T-helper 17 cell (primary cell): ENCODE measurements at places on chromosomes 7 and 10.

DNA sequence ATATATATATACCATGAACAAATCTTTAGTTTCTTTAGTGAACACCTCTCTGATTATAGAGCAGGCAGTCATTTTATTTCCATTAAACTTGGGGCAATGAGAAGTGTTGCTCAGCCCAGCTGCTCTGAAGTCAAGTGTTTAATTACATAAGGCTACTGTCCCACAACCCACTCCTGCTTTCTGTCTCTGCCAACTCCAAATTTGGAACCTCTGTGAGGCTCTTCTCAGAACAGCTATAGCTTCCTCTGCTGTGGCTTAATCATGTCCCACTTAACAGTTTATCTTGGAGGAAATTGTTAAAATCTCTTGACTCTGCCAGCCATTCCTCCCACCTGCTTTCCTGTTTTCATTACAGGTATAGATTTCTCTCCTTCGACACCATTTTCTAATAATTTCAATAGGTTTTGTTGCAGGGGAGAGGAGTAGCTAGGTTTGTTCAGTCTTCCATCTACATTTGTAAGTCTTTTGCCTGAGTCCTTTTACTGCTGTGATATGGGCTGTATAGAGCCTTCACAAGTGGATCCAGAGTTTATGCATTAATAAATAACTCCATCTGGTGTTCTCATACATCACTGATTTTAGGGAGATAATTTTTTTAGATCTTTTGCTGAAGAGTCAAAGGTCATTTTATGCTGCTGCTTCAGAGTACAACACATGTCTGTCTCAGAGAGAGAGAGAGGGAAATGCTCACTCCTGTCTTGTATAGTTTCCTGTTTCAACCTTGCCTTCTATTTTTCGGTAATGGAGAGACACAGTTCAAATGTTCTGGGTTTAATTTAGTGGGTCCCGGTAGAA lies 170.4 kb downstream of the WNT2 start:
- DNase-seq = no peak

- no peak for DNase-seq
Measured at GRCh38 chr7:96670338-96671289, 39.0 kb downstream of the SEM1 start.

DNA sequence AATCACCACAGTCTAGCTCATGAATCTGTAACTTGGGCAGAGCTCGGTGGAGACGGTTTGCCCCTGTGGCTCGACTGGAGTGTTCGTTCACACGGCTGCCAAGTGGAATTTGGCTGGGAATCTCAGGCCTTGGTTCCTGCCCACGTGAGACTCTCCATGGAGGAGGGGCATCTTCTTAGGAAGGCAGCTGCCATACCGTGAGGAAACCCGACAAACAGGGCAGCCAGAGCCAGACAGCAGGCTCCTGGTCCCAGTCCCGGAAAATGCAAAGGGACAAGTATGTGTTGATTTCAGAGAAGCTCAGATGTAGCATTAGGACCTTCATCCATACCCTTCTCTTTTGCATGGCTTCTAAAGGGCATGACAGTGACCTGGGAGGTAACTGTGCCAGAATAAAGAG lies 26.6 kb downstream of the AMZ1 start:
- no peak for DNase-seq

- no peak for DNase-seq
Measured at GRCh38 chr10:48671914-48672595, 12.6 kb upstream of the WDFY4 start.

GRCh38 chr7:149317986-149318672 lies 56.1 kb downstream of the ZNF783 start:
- DNase-seq = no peak

DNA sequence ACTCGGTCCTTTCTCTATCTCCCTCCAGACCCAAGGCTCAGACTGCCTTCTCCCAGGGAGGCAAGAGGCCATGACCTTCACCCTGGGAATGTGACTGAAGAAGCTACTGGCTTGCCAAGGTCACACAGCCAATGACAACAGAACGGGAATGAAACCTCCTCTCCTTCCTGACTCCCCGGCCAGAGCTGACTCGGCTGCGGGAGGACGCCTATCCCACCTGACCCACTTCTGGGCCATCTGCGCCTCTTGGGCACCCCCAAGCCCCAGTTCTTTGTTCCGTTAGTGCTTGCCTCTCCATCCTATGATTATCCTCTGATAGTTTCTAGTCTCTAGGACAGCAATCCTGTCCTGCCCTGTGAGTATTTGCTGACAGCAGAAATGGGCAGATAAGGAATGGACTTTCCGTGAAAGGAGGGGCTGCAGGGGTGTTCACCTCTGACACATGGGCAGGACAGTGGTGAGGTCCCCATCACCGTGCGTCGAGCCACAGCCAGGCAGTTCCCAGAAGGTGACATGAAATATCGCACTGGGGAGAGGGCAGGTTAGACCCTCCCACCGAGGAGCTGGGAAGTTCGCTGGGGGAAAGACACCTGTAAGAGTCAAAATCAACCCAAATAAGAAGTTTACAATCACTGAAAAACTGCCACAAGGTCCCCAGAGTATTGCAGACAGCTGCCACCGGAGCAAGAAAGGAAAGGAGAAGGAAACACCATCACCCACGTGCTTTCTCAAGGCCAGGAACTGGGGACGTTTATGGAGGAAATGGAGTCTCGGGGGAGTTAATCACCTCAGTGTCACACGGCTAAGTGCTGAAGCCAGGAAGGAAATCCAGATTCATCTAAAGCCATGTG lies 63.0 kb downstream of the INSIG1 start:
- DNase-seq = no peak

DNA sequence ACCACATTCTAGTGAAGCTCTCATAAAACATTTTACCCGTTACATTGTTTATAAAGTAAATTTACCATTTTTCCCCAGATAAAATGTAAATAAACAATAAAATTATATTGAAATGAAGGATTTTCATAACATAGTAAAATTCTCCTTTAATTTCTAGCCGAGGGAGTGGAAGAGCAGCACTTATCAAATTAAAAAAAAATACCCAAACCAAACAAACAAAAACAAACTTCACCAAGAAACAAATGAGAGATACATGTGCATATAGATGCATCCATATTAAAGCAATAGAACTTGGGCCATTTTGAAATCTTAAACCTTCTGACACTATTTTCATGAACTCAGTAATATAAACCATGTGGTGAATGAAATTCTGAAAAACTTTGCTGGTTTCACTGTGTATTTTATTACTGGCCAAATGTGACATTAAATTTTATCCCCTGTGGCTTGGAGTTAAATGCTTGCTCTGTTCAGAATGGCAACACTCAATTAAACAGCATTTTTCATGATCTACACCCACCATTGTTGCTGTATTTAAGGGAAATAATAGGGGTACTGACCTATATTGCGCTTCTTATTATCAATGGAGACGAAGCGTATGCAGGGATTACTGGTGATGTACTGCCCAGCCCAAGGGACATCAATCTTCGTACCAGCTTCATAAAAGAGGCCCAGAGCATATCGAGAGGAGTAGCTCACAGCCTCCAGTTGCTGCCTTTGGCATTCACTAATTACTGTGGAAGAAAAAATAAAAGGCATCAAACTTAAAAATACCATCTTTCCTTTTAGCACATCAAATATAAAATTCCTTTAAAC lies 220.9 kb downstream of the RNLS start:
- DNase-seq = no peak

GRCh38 chr10:6401558-6402348 lies 178.3 kb downstream of the PRKCQ start:
- DNase-seq = no peak

- DNase-seq = no peak
Measured at GRCh38 chr10:14240253-14241189, 90.2 kb downstream of the FRMD4A start.

GRCh38 chr10:49347827-49348226 lies 48.1 kb downstream of the DRGX start:
- no peak for DNase-seq

- no peak for DNase-seq
Measured at GRCh38 chr10:84026821-84027257, 112.5 kb upstream of the GHITM start.

- no peak for DNase-seq
Measured at GRCh38 chr10:90274721-90275468, 573.5 kb downstream of the KIF20B start.

- DNase-seq = no peak
Measured at GRCh38 chr10:30861221-30861620, 170.4 kb downstream of the ZNF438 start.

DNA sequence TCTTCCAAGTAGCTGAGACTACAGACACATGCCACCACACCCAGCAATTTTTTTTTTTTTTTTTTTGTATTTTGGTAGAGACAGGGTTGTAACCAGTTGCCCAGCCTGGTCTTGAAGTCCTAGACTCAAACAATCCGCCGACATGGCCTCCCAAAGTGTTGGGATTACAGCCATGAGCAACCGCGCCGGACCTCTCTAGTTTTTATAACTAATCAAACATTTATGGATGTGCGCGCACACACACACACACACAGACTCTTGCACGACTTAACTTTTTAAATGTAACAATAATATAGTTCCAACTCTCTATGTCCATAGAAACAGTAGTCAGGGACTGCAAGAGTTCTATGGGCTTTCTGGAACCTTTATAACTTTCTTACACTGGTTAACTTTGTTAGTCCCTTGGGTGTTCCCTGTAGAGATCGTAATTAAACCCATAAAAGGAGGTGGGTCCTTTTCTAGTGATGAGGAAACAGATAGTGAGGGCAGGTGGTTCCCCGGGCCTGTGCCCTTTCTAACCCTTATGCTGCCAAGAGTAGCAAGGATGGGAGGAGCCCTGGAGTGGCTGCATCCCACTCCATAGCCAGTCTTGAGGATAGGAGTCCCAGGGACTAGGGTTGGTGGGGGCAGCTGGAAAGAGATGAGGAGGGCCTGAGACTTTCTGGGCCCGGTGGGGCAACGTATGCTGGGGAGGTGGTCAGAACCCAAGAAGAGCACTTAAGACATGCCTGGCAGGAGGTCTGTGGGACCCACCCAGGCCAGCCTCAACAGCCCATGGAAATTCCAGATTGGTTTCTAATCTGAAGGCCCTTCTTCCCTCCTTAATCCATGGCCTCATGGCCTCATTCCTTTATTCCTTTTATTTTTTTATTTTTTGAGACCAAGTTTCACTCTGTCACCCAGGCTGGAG lies 8.6 kb downstream of the MARVELD1 start:
- DNase-seq = no peak

DNA sequence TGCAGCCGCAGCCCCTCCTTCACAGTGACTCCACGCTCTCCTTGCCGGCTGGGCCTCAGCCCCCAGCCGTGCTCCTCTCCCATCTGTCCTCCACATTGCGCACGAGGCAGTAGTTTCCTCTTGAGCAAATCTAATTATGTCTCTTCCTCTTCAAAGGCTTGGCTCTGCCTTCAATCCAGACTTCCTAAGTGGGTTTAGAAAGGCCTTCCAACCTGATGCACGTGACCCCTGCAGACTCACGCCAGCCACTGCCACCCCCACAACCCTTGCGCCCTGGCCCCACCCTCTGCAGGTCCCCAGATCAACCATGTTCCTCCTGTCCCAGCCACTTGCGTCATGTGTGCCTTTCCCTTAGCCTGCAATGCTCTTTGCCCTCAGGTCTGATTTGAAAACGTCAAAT lies 75.0 kb upstream of the ADAM12 start:
- no peak for DNase-seq

DNA sequence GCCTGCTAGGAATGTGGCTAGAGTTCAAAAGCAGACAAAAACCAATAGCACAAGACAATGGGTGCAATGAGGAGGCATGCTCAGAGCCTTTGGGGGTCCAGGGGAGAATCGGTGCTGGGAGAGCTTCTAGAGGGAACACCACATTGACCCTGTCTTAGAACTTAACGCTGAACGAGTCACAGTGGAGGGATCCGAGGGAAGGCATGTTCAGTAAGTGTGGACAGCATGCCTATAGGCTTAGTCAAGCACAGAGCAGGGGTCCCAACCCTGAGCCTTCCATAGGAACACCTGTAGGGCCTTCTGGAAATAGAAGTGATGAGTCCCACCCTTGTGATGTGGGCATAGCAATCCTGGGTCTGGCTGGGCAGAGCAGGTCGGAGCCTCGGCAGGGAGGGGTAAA lies 148.7 kb downstream of the PKD1L1 start:
- DNase-seq = no peak

- DNase-seq = no peak
Measured at GRCh38 chr10:111677759-111678158, 505.8 kb downstream of the GPAM start.

DNA sequence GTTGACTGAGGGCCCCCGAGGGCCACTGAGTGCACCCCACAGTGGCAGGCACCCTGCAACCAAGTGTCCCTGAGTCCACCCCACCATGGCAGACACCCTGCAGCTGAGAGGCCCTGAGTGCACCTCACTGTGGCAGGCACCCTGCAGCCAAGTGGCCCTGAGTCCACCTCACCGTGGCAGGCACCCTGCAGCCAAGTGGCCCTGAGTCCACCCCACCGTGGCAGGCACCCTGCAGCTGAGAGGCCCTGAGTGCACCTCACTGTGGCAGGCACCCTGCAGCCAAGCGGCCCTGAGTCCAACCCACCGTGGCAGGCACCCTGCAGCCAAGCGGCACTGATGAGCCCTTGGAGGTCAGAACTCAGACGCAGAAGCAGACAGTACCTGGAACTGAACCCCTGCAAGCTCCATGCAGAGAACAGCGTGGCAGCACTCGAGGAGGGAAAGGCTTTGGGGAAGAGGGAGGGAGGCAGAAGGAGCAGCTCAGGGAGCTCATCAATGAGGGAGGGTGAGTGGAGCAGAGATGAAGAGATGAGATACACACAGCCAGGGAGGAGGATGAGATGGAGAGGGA lies 156.5 kb downstream of the WDR37 start:
- no peak for DNase-seq

DNA sequence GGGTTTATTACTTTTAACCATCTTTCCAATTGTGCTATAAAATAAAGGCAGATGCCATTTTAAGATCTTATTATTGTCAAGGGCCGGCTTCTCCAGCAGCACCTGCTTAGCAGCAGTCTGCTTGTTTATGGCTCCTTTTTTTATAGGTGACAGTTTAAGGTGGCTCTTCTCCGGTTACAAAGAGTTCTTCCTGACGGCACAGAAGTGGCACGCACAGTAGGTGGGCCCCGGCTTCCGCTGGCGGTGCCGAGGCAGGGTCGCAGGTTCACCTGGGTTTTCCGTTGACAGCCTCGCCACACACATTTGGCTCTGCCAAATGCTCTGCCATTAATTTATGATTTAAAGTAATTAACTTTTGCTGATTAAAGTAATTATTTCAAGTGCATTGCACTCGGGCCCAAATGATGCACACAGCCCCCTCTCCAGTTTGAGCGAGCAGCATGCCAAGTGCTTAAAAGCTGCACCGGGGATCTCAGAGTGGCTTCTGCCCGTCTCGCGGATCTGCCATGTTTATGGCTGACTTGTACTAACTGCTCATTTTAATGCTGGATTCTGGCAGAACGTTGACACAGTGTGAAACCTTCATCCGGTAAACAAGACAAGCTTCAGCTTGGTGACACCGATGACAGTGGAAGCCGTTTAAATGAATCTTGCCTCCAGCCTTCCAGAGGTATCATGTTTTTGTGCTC lies 355.1 kb upstream of the MKI67 start:
- no peak for DNase-seq

DNA sequence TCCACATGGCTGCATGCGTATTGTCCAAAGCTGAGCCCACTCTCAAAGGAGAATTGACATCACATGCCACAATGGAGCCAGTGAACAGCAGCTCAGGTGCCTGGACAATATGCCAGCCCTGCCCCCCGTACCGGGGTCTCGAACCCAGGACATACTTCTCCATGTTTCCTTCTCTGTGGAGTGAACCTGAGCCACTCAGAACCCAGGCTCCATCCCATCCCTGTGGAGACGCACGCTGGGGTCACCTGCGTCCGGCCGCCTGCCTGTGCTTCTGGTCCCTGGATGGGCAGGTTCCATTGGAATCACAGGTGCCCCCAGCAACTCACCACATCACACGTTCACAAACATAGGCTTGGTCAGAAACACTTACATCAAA lies 229.8 kb downstream of the DNAJB6 start:
- DNase-seq = no peak

- DNase-seq = no peak
Measured at GRCh38 chr10:115827231-115828009, 445.6 kb downstream of the GFRA1 start.
